Suprapubic skin (tissue), 4 donors: ENCODE measurements at places on chromosomes 6 and 20. TPM values are rescaled to one million over a fixed set of nuclear protein-coding genes. Genes with fewer than 3 reads are reported as not detected.

Gene SOBP
- 0.64 TPM for total RNA-seq

Gene SIRPB2
- 3.9 TPM for total RNA-seq

Gene ARFGEF3
- 5.1 TPM for total RNA-seq

DNA sequence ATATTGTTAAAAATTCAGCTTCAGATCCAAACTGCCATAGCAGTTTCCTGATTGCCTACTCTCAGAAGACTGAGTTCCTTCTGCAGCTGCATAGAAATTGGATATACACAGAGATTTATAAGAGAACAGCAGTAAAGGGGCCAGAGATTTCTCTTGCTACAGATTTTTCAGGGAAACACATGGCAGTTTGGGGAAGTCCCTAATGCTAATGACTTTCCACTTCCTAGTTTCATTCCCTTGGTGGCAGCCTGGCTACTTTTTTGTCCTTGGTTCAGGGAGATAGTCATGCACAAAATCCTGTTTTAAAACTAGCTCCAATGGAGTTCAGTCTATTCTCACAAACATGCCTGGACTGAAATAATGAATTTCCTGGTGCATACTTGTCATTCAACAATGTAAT lies 125.3 kb upstream of the PLCB4 start:
- no peak for DNase-seq

GRCh38 chr6:55777469-55777868 lies 97.9 kb downstream of the BMP5 start:
- no peak for DNase-seq

DNA sequence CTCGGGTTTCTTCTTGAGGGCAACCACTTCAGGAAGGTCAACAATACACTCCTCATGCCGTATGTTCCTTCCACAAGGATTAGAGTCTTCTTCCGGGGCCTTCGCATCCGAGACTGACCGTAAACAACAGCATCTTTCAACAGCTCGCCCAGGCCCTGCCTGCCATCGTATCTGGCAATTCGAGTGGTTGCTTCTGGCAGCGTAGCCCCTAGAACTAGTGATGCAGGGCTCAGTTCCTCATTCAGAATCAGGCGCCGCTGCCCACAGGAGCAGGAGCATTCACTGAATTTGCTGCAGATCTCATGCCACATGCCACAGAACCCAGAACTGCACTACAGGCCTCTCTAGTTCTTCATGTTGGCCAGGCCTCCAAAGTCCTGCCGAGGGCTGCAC lies 59.0 kb upstream of the AFDN start:
- no peak for DNase-seq

DNA sequence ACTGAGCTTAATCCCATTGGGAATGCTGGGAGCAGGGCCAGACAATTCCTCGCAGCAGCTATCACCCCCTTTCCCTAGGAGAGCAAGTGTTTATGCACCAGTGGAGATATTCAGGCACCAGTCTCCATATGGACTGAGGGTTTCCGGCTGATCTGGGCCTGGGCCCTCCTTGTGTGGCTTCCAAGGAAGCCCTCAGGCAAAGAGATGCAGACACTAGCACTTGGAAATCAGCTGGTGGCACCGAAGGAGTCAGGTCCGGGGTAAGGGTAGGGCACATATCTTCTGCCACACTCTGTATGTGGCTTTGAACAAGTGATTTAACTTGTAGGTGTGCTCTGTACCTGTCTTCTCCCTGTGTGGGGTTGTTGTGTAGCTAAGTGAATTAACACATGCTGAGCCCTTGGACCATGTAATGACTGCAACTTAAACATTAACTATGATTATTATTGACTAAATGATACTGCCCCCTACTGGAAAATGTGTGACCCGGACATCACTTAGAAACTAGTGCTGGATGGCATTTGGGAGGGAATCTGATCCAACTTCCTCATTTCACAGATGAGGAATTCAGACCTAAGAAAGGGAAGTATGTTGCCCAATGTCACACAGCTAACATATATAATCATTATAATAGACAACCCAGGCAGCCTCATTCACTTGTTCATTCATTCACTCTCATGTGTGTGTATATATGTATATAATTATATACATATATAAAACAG lies 19.3 kb upstream of the WFDC2 start:
- DNase-seq: no peak

DNA sequence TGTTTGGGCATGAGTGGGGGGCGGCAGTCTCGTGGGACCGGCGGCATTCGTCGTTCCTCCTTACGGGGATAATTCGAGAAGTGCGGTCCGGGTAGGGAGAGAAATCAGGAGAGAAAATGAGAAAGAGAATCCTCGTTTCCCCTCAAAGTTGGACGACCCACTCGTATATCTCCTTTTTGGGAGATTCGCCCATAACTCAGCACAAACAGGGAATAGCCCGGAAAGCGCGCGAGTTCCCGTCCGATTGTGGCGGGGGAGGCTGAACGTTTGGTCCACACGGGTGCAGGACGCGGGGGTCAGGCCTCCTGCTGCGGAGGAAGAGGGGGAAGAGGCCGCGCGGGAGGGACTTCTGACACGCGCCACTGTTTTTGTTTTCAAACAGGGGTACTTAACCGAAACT lies 42.4 kb downstream of the POPDC3 start:
- DNase-seq: no peak

- no peak for DNase-seq
These were observed 420 bp upstream of the BTN2A1 start for GRCh38 chr6:26457264-26457805.

DNA sequence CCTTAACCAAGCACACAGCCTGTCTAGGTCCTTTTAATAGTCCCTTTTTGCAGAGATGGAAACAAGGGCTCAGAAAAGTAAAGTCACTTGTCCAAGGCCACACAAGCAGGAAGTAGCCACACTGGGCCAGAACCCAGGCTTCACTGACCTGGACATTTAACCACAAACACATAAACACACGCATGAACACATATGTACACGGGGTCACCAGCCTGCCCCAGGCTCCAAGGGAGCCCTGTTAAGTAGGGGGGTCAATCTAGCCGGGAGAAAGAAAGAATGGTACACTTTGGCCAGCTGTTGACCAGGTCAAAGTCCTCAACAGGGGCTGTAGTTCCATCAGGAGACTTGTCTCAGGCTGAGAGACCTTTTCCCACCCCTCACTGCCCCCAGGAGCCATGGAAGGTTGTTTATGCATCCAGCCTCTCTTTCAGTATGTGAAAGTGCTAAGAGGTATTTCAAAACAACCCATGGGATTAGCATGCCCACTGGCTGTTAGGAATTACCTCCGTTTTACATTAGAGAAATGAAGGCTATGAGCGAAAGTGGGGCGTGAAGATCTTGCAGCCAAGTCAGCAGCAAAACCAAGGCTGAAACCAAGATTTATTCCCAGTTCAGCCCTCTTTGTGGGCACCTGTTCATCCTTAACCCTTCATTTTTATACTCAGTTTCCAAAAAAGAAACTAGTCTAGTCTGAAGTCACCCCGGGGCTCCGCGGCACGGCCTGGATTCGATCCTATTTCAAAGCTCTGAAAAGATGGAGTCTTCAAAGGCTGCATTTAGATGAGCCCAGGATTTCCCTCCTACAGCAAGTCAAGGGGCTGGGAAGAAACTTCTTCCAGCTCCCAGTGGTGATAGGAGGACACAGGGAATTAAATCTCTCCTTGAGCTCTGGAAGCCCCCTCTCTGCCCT lies 9.8 kb downstream of the SDC4 start:
- no peak for DNase-seq

DNA sequence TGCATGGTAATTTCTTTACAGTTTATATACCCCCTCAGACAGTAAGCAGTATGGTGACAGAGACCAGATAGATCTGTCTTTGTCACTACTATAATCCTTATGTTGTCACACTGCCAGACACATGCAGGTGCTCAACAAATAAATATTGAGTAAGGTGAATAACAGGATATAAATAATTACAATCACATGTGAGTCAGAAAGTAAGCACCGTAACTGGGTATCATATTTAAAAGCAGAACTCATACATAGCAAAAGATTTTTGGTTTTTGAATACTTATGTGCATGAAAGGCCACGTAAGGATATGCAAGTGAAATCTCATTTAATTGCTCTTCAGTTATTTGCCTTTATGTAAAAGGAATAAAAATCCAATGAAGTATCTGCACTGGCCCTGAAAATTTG lies 17.4 kb downstream of the CNBD2 start:
- DNase-seq: no peak

DNA sequence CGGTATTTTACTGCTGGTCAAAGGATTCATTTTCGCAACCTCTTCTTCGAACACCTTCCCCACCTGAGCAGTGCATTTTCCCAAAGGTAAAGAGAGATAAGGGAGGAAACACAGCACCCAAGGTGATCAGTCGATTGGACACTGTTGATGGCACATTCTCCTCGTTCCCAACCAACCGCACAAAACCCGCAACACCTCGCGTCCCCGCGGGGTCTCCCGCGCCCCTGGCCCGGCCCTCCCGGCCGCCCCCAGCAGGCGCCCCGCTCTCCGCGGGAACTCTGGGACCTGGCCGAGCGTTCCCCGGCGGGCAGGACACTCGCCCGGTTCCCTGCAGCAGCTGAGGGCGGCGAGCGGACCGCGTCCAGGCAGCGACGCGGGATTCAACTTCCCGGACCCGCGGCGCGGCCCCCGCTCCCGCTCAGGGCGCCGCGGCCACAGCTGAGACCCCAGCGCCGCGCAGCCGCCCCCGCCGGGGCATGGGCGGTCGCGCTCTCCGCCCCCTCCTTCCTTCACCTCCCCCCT lies 506 bp downstream of the RGS17 start:
- DNase-seq: no peak

DNA sequence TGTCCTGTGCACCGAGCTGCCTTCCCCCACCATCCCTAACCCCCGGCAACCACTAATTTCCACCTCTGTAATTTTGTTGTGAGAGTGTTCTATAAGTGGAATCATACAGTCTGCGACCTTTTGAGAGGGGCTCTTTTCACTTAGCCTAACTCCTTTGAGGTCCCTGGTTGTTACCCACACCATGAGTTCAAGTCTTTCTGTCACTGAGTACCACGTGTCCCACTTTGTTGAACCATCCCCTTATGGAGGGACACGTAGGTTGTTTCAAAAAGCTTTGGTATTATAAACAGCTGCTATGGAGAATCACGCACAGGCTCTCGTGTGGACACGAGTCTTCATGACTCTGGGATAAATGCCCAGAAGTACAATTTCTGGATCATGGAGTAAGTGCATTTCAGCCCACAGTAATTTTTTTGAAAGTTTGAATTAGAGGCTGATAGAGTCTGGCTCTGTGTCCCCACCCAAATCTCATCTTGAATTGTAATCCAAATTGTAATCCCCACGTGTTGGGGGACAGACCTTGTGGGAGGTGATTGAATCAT lies 9.5 kb downstream of the FAM209B start:
- no peak for DNase-seq

GRCh38 chr20:48166082-48166835 lies 381.0 kb upstream of the SULF2 start:
- no peak for DNase-seq
